ENCODE measurements at places on chromosomes 11 and 22.

DNA sequence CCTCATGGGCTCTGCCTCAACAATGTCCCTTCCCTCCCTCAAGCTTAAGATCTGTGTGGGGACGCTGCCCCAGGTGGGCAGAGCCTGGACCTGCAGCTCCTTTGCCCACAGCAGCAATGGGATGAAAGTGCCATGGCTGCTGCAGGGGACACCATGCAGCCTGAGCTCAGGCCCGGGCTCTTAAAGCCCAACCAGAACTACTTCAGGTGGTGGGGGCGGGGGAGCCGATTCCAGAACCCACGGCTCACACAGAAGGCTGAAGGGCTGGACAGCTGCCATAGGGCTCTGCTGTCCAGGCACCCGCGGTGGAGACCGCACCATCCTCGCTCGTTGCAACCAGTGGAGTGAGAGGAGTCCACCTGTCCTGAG is 12.5 kb downstream of the CHID1 start:
- DNase-seq, result no peak

- DNase-seq, result peak; percentile 33
These were observed 55.3 kb upstream of the ALKBH3 start for GRCh38 chr11:43825217-43825816.

- DNase-seq, result no peak
These were observed 4.7 kb upstream of the NXPE2 start for GRCh38 chr11:114673661-114674060.

DNA sequence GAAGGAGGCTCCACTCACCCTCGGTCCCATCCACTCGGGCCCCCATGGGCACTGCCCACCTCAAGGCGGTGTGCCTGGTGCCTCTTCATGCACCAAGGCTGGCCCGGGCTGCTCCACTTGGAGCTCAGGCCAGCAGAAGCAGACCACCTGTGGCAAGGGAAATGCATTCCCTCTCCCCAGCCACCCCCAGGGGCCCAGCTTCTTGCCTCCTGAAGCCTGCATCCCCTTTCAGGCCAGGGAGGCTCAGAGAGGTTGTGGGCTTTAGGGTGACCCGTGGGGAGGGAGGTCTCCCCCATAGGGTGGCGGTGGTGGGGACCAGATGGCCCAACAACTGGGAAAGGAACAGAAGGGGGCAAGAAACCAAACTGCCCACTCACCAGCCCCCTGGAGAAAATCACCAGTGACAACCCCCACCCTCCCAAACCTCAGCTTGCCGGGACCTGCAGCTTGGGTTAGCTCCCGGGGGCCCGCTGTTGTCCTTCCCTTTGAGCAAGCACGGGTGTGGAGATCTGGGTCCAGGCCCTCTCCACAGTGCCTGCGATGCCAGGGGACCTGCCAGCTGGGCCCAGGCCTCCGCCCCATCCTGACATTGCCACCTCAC is 8.4 kb downstream of the CBX6 start:
- no peak for DNase-seq

GRCh38 chr22:40021401-40022000 is 26.7 kb downstream of the FAM83F start:
- no peak for DNase-seq

GRCh38 chr22:30868663-30869385 is 99.8 kb downstream of the MORC2 start:
- no peak for DNase-seq

DNA sequence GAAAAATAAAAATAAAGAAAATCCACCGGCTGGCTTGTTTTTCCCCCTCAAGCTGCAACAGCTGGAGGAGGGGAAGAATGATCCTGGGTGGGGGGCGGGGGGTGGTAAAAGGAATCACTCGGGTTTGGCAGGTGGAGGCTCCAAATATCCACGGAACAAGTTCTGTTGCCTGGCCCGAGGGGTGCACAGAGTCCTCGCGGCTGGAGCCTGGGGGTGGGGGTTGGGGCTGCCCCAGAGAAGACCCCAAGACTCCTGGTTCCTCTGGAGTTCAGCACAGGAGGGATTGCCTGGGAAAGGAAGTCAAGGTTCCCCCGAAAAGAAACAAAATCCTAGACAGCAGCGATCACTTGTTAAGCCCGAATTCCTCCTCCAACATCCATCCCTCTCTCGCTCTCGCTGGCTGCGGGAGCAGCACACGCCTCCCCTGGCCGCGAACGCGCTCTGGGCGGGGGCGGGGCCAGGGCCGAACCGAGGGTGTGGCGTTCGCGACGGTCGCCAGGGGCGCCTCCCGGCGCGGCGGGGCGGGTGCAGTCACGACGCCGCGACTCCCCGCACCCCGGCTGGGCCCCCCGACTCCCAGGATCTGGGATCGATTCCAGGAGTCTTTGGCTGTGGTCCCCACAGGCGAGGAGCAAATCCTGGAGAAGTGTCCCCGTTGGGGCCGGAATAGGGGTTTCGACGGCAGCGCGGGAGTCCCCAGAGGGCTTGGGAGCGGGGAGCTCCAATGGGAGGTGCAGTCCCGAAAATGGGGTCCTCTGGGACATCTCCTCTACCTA is at the start of gene KCNA4:
Gene KCNA4 (minus strand): TSS at position 443 of the 776 bp plus-strand sequence. CDS start 4,352 bp downstream, outside the sequence.
- no peak for DNase-seq

DNA sequence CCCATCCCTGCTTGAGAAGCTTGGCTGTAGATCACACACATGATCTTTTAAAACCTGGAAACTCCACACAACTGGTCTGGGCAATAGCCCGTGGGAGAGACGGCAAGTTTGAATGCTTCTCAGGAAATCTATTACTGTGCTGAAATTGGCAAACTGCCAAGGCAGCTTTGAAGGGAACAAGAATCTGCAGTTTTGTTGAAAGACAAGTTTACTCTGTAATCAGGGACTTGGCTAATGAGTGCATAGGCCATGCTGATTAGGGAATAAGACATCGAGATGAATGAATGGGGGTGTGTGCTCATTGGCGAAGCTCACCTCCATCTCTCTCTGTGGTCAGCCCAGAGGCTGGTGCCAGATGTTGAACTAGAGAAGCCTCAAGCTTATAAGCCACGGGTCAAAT is 218.8 kb downstream of the HIPK3 start:
- no peak for DNase-seq

All from CD4-positive, alpha-beta T cell treated with Interleukin-2 at 100 ng/mL for 4 hours (primary cell).